Kidney (tissue), 22 donors: ENCODE measurements at places on chromosomes 1 and 21.

DNA sequence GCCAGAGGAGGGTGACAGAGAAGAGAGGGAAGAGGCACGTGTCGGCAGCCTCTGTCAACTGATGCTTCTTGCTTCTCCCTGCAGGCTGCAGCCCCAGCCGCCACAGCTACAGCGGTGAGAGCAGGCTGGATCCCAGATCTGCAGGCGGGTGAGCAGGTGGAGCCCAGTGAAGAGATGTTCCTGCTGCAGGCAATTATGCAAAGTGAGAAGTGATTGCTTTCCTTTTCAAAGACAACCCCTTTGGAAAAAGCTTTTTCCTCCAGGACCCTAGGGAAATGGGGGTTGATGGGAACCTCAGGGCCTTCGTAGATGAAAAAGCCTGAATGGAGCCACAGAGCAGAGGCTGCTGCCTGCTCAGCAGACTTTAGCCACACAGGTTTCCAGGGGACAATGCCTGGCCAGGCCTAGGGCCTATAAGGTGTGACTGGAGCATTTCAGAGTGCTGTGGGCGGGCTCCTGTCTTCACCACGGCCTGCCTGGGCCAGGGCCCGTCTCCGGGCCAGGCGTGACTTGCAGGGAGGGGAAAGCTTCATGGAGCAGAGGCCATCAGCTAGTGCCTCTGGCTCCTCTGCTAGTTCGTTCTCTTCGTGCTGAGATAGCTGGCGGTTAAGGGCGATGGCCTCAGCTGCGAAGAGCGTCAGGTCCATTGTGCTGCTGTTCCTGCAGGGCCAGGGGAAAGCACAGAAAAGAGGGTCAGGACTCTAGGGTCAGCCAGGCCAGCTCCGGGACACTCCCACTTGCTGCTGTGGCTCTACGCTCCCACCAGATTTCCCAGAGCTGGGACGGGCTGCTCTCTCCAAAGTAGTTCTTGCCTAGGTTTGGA, 6.9 kb upstream of the KNCN start:
- DNase-seq, result no peak

DNA sequence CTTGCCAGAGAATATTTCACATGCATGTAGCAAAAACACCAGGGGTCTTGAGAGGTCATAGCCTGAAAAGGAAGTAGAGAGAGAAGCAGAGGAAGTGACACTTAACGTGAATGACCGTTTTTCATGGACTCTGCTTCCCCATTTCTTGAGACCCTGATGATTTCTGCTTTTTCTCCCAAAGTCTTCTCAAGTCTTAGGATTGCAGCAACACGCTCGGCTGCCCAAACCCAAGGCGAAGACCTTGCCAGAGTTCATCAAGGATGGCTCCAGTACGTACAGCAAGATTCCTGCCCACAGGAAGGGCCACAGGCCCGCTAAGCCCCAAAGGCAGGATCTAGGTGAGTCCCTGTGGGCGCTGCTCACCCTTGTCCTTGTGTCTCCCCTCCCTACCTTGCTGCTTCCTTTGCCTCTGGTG, 12.8 kb downstream of the THEMIS2 start:
- DNase-seq, result no peak

GRCh38 chr1:185551008-185551407, 183.2 kb upstream of the HMCN1 start:
- DNase-seq, result no peak

DNA sequence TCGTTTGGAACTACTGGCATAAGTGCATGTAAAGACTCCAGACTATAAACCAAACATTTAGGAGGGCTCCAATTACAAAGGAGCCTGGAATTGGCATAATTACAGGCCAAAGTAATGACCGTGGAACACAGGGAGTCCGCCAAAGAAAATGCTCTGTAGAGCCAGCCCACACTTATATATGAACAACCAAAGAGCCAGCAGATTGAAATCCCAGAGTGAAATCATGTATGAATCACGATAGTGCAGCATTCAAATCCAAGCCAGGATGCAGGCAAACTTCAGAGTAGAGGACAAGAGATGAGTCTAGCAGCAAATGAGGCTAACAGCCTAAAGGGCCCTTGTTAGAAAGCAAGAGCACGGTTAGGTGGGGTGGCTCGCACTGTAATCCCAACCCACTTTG, 13.1 kb downstream of the VPS26C start:
- DNase-seq, result peak; percentile 44

GRCh38 chr1:34361781-34362357, 185.2 kb downstream of the C1orf94 start:
- DNase-seq, result no peak
